ENCODE measurements at places on chromosomes 3 and 15.

DNA sequence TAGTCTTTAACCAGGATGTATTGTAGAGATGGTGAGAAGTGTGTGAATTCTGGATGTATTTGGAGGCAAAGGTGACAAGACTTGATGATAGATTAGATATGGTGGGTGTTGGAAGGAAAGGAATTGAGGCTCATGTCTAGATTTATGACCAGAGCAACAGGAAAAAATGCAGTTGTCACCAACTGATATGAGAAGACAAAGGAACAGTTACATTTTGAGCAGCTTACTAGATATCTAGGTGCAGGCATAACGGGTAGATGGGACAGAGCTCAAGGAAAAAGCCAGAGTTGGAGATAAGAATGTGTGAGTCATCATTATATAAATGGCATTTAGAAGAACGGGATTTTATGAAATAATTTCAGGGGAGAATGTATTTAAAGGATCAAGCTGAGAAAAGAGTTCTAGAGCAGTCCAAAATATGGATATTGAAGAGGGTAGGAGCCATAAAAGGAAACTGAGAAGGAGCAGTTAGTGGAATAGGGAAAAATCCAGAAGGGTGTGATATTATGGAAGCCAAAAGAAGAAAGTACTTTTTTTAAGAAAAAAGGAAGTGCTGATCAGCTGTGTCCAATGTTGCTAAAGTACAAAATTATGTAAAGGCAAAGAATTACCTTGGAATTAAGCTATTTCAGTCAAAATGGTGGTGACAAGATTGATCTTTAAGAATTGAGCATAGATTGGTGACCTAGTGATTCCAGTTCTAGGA lies 262.5 kb downstream of the CGGBP1 start:
- DNase-seq = no peak

GRCh38 chr15:78243058-78243457 lies 8.7 kb upstream of the ACSBG1 start:
- no peak for DNase-seq

GRCh38 chr15:101615986-101616848 lies 36.0 kb downstream of the TM2D3 start:
- DNase-seq = no peak

- DNase-seq = no peak
Measured at GRCh38 chr15:80495401-80495942, 91.3 kb downstream of the ARNT2 start.

GRCh38 chr3:197305854-197306253 lies 7.4 kb upstream of the DLG1 start:
- peak; percentile 59 for DNase-seq

- no peak for DNase-seq
Measured at GRCh38 chr3:183324083-183324482, 71.0 kb downstream of the B3GNT5 start.

DNA sequence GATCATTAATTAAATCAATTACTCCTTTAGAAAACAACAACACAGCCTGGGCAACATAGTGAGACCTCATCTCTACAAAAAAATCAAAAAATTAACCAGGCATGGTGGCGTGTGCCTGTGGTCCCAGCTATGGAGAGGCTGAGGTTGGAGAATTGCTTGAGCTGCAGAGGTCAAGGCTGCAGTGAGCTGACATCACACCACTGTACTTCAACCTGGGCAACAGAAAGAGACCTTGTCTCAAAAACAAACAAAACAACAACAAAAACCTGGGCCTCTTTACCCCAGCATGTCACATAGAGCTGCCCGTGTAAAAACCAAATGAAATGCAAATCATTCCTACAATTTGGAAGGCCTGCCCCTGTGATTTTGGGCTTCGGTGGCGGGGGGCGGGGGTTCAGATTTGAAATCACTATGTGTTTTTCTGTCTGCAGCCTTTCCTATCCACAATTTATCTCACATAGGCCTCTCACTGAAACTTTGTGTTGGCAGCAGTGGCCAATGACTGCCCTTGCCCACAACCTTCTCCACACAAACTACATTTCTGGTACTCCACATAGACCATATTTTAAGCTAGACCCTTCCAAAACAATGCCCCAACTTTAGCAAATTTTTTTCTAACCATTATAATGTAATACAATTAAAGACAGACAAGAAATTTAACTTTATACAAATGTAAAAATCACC lies 6.5 kb downstream of the ADAM10 start:
- DNase-seq = no peak

- DNase-seq = no peak
Measured at GRCh38 chr15:79176151-79176550, 85.6 kb upstream of the RASGRF1 start.

DNA sequence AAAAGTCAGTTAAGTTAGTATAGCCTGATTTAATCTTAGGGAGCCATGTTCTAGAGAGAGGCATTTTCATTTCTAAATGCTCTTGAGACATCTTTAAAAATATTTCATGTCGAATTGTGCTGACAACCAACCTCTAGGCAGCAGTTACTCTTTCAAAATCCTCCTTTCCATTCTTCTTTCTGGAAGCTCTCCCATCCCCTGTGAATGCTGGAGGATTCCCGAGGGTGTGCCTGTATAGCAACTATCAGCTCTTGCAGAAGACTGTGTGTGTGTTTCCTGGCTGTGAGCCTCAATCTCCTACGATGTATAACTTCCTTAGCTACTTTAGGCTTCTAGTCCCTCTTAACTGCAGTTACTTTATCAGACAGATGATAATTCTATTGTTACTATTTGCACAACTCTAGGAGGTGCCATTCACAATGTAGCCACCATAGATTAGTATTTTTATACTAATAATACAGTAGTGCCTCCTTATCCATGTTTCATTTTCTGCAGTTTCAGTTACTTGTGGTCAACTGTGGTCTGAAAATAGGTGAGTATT lies 250.3 kb downstream of the EDEM1 start:
- DNase-seq = no peak

DNA sequence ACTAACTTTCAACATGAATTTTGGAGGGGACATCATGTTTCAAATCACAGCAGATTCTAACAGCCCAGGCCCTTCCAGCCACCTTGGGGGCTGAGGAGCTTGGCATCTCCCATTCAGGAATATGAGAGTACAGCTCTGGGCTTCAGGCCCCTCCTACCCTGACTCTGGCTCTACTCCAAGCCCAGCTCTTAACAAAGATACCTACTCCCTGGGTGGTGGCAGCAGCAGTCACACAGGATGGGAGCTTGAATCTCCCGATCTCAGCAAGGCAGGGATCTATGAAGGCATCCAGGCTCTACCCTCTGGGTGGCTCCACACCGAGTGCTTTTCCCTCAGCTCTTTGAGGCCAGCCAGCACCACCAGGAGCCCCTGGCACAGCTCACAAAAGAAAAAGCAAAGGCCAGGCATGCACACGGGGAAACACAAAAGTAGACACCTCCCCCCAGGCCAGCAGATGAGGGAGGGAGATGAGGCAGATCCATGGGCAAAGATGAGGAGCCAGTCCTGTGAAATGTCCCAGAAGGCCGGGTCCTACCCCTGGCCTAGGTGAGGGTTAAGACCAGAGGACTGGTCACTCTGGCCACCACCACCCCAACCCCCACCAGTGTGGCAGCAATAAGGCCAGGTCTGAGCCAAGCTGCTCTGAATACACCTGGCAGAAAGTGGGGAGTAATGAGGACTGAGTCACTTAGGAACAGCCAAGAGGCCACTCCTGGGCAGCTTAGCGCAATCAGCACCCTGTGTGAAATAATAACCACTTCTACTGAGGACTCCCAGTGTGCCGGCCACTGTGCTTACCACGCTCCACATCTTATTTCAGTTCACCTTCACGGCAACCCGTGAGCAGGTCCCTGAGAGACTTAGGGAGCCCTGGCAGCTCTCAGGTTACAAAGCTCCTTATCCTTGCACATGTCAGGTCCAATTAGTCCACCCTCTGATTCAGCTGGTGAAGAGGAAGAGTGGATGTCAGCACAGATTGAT lies 24.3 kb downstream of the PLA2G4F start:
- no peak for DNase-seq

- DNase-seq = peak; percentile 74
Measured at GRCh38 chr3:57169872-57170623, 4.9 kb upstream of the IL17RD start.

- DNase-seq = no peak
Measured at GRCh38 chr15:84616235-84616634, 15.4 kb downstream of the ZSCAN2 start.

GRCh38 chr3:71305231-71306206 lies 278.0 kb downstream of the FOXP1 start:
- DNase-seq = no peak

- no peak for DNase-seq
Measured at GRCh38 chr3:164332831-164333802, 745.2 kb downstream of the SI start.

DNA sequence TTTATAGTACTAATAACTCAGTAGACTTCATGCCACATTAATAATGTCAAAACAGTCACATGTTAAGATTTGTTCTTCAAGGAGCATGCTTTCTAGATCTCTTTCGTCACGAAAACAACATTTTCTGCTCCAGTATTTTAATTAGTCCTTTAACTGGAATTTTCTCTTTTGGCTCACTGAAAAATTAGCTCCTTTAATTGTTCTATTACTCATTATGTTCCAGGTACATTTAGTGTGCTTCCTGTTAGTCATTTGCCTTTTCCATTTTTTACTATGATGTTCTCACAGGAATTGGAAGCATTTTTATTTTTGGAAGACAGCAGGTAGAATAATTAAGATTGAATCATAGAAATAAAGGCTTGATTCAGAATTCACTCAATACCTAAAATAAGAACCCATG lies 111.2 kb downstream of the SLC9A9 start:
- DNase-seq = no peak

Data from GM10248 (cell line).